GM12891 (cell line): ENCODE measurements at places on chromosomes 16 and 17.

GRCh38 chr17:82031885-82032627, 578 bp downstream of the RAC3 start:
- DNase-seq = peak; percentile 64

- no peak for DNase-seq
These were observed 301.5 kb upstream of the CDH5 start for GRCh38 chr16:66064801-66065530.

GRCh38 chr17:72338847-72339790, 218.3 kb downstream of the SOX9 start:
- DNase-seq = no peak

- no peak for DNase-seq
These were observed 88.6 kb downstream of the AMFR start for GRCh38 chr16:56336711-56337110.

DNA sequence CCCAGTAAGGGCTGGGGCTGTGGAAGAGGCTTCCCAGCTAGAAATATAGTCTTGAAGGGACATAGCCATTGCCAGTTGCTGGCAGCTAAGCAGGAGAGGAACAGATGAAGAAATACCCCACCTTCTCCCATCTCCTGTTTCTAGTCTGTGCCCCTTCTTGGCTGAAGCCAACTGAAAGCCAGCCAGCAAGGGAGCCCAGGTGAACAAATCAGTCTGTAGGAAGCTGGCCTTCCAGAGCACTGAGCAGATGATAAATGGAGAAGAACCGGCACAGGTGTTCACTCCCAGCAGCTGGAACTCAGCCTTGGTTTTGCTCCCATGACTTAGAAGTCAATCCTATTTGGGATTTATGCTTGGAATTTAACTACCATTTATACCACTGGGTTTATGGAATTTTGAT, 69.2 kb upstream of the DHX40 start:
- no peak for DNase-seq

- DNase-seq = no peak
These were observed 7.5 kb downstream of the AXIN2 start for GRCh38 chr17:65553646-65554552.

GRCh38 chr17:16913463-16913862, 58.5 kb downstream of the TNFRSF13B start:
- no peak for DNase-seq

DNA sequence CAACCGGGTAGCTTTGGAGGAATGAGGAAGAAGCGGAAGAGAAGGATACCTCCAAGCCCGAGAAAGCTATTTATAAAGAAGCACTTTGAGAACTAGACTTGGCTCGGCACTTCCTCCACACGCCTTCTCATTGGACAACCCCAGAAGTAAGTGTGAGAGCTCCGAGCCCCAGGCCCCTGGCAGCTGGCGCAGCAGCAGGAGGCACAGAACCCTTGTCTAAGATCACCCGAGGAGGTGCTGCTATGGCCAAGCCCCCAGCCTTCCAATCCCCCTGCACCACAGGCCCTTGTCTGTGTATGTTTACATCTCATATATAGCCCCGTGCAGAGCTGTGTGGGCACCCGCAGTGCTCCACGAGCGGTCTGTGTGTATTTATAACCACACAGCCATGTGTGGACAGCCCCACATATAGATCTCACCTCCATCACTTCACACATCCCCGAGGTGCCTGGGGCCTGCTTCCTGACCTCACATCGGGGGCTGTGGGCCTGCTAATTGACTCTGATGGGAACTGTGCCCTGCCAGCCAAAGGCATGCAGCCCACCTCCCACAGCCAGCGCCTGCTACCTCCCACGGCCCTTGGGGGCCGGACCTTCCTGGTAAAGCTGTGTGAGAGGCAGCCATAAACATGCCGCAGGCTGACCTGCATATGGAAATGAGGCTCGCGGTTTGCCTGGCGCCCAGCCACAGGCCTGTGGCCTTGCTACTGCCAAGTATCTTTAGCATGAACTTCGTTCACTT, 96.1 kb downstream of the C17orf67 start:
- DNase-seq = no peak

GRCh38 chr17:9169116-9169515, 147.8 kb downstream of the NTN1 start:
- DNase-seq = no peak

DNA sequence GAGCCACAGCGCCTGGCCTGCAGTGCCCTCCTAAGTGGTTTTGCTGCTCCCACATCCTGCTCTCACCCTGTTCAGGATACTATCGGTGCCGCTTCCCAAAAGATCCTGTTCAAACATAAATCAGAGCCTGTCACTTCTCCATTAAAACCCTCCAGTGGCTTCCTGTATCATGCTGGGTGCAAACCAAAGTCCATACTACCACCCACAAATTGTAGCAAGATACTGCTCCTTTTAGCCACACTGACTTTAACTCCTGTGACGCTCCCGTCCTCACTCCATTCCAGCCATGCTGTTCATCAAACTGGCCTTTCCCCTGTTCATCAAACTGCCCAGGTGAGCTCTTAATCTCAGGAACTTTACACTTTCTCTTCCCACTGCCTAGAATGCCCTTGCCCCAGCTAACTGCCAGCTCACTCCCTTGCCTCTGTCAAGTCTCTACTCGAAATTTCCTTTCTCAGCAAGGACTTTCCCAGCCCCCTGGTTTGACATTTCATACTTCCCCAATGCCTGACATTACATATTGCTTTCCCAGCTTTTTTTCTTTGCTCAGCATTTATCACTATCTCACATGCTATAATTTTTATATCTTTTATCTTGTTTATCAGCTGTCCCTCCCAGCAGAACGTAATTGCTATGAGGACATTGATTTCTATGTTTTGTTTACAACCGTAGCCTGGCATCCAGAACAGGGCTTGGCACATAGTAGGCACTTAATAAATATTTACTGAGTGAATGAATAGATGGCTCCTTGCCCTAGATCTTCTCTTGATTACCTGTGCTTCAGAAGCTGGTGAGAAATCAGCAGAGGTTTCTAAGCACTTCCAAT, 44.3 kb upstream of the SMURF2 start:
- no peak for DNase-seq

GRCh38 chr17:40542558-40543411, 22.5 kb downstream of the CCR7 start:
- no peak for DNase-seq

DNA sequence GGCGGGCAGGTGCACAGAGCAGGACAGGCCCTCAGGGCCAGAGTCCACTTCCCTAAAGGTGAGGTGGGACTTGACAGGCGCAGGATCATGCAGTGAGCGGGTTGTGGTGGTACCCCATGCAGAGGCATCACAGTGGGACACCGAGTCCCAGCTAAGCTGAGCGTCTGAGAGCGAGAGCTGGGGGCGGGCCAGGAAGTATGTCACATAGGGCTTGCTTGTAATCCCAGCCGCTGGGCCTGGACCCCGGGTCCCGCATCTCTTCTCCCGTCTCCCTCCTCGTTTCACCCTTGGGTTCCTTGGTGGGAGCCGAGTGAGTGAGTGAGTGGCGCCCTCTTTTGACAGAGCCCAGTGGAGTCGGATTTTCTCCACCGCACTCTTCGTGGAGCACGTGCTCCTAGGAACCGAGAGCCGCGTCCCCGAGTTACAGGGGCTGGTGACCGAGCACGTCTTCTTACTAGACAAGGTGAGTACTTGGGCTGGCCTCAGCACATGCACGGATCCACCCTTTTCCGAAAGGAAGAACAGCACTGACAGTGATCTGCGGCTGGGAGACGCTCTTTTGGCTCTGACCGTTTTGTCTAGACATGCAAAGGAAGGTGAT, 50.8 kb upstream of the ENDOV start:
- DNase-seq = no peak

DNA sequence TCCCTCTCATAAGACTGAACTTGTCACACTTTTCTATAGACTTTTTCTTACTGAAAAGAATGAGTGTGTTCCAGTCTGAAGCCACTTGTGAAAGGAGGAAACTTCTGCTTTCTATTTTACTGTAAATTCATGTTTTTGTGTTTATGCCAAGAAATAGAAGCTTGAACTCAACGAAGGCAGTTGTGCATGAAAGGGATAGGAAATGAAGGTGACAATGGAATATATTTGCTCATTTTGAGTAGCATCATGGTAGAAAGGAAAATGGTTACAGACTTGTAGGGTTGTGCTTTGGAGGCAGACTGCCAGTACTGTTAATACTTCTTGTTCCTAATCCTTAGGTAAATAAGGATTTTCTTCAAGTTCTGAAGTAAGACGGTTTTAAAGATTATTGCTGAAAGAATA, 8.1 kb downstream of the CLTC start:
- no peak for DNase-seq

- DNase-seq = no peak
These were observed 267.2 kb upstream of the FOXF1 start for GRCh38 chr16:86243123-86243473.

DNA sequence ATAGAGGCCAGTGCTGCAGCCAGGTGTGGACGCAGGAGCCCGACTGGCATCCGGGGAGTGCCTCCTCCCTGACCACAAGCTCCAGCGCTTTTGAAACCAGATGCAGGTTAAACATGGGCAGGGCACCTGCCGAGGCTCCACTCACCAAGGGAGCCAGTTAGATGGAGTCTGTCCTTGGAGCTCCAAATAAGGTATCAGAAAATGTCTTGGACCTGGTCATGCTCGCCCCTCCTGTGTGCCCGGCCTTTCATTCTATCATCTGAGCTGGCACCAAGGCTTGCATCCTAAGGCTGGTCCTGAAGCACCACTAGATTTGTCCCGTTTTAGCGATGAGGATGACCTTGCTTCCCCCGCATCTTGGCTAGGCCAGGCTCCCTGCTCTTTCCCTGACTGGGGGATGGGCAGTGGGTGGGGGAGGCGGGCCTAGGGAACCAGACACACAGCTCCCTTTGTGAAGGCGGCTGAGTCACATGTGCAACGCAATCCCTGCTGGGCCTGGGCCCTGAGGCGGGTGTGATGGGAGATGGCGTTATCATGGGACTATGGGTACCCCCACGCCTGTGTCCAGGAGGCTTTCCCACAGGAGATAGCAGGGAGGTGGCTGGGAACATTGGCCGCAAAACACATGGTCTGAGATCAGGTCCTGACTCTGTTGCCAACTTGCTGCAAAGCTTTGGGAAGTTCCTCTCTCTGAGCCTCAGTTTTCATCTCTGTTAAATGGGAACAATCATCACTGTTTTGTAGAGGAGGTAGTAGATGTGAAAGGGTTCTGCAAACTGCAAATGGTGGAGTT, 5.0 kb upstream of the ADGRG1 start:
- no peak for DNase-seq

DNA sequence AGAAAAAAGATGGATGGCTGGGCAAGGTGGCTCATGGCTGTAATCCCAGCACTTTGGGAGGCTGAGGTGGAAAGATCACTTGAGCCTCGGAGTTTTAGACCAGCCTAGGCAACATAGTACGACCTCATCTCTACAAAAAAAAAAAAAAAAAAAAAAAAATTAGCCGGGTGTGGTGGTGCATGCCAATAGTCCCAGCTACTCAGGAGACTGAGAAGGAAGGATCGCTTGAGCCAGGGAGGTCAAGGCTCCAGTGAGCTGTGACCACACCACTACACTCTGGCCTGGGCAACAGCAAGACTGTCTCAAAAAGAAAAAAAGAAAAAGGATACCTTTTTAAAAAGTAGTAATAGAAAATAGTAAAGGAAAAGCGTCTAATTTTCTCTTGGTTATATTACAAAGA, 20.7 kb downstream of the ZNF652 start:
- DNase-seq = no peak

- no peak for DNase-seq
These were observed 48.1 kb downstream of the RPH3AL start for GRCh38 chr17:304461-304860.

- peak; percentile 71 for DNase-seq
These were observed 11.4 kb downstream of the GGA3 start for GRCh38 chr17:75250009-75250471.
